Fibroblast of skin of scalp (primary cell): ENCODE measurements at places on chromosomes 5 and 9.

DNA sequence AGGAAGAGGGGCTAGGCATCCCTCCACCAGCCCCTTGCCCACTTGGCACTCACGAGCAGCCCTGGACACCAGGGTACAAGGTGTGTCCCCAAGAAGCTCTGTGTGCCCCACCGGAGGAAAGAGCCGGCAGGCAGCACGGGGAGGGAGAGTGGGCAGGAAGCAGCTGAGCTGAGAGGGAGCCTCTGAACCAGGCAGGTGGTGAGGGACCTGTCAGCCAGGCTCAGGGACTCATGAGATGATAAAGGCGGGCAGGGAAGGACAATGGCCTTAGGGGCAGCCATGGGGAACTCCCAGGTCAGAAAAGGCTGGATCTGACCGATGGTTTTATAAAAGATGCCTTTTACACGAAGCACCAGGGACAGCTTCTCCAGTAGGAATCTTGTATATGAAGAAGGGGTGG, 112.0 kb downstream of the VAV2 start:
- no peak for DNase-seq

GRCh38 chr9:12766357-12766756, 8.5 kb upstream of the LURAP1L start:
- no peak for DNase-seq

DNA sequence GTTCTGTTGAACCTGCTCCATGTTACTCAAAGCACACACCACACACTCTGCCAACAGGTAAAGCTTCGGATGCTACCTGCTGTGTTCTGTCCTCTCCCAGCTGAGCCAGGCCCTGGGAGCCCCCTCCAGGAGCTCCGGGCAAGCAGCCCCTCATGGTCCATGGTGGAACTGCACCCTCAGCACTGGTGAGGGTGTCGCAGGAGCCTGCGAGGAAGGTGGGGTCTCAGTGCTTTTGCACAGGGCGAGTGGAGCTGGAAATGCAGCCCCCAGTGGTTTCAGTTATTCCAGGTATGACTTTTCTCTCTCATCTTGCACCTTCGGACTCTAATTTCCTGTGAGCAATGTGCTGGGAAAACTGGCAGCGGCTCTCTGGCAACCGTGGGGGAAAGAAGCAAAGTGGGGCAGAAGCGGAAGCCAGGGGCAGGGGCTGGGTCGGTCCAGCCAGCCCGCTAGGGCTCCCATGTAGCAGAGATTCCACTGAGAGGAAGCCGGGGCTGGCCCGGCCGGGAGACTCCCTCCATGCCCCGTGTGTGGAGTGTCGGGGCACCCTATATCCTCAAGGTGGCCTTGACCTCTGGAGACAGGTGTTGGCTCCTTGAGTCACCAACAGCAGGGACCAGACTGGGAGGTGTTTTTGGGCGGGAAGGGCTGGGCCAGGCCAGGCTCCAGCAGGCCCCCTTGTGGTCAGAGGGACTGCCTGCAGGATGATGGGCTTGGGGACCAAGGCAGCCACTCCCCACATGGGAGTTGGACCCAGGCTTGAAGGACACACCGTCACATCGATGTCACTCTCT, 75.6 kb upstream of the PRSS3 start:
- DNase-seq: peak; percentile 6

GRCh38 chr9:36992501-36993316, 41.4 kb downstream of the PAX5 start:
- DNase-seq: no peak

DNA sequence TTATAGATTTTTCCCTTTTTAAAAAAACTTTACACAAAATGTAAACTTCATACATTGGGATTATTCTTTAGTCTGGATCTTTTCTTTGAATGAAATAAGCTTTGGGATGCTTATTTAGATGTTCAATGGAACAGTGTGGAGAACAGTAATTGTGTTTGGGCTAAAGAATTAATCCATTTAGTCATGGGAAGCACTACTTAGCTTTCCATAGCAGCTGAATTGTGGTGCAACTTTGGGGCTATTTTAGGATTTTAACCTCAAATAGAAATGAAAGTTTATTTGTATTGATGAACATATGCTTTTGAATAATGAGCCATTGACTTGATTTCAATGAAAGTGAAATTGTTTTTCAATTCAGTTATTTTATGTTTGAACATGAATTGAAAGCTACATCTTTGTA, 72.4 kb downstream of the ZCCHC7 start:
- no peak for DNase-seq

DNA sequence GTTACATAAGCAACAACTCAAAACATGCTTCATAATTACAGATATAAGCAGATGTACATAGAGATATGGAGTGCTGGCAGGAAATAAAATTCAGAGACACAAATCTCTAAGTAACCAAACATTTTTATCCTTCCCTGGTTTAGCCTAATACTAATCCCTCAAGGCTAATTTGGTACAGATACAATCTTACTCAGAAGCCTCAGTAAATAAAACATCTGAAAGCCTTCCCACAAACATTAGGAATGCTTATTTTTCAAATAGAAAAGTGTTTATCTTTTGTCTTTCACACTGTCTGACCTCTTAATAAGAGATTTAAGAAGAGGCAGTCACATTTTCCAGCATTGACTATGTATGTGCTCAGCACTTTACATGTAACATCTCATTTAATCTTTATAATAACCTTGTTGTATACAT, 399.4 kb downstream of the ARRDC3 start:
- DNase-seq: no peak

GRCh38 chr5:5191906-5192305, 51.8 kb downstream of the ADAMTS16 start:
- DNase-seq: no peak

- DNase-seq: no peak
Measured at GRCh38 chr9:92616199-92616641, 53.7 kb downstream of the IPPK start.

GRCh38 chr5:68534131-68534940, 318.8 kb downstream of the PIK3R1 start:
- DNase-seq: peak; percentile 81
